Mammary epithelial cell (primary cell): ENCODE measurements at places on chromosomes 2 and 18. TPM values are rescaled to one million over a fixed set of nuclear protein-coding genes. Genes with fewer than 3 reads are reported as not detected.
A peak's percentile ranks its signal among the peaks of the same experiment; 100 is the strongest.

LDLRAD4 gene
- total RNA-seq: 0.17 TPM

GRCh38 chr2:142588269-142588668 lies 289.2 kb upstream of the KYNU start:
- no peak for DNase-seq

CYP27C1 gene
- total RNA-seq: 0.67 TPM

DNA sequence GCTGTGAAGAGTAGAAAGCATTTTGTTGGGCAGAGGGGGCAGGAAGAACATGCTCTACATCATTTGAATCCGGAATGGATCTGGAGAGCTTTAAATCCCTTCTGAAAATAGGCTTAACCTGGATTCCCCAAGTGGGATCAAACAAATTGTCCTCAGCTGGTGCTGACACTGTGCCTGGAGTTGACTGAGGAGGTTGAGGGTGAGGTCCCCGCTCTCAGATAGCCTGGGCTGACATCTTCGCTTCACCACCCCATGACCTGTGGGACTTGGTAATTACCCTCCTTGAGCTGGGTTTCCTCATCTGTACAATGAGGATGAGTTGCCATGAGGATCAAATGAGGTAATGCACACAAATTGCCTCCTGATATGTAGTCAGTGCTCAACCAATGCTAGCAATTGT lies 117.8 kb upstream of the SMAD2 start:
- DNase-seq: no peak

DNA sequence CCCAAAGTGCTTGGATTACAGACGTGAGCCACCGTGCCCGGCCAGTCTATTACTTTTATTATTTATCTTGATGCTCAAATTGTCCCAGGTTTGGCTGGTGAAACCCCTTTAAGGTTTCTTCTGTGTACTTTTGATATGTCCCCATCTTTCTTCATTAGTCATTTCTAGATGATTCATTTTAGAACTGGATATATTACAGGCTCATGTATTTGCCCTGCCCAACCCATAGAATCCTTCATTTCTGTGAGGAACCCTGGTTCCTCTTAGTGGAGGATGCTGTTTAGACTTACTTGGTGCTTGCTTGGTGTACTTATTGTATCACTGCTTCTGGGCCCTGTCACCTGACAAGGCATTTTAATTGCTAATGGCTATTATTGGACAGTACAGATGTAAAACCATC lies 40.1 kb downstream of the KCMF1 start:
- peak; percentile 37 for DNase-seq

GRCh38 chr2:216807857-216808272 lies 52.0 kb downstream of the TNP1 start:
- DNase-seq: no peak

DNA sequence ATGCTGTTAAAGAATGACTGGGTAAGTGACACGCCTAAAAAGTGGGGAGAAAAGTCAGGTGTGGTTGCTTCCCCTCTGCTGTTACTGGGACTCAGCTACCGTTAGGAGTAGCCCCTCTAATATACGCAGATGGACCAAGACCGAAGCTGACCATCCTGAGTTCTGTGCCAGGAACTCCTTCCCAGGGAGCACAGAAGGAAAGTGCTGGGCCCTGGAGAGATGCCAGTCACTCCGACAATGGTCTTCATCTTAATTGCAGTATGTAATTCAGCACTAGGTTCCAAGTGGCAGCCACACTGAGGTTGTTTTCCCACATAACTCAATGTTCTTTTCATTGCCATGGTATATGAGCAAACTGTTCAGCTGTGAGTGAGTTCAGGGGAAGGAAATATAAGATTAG lies 19.6 kb upstream of the TMEM200C start:
- DNase-seq: no peak

GRCh38 chr18:7772510-7772888 lies 205.4 kb downstream of the PTPRM start:
- no peak for DNase-seq

DNA sequence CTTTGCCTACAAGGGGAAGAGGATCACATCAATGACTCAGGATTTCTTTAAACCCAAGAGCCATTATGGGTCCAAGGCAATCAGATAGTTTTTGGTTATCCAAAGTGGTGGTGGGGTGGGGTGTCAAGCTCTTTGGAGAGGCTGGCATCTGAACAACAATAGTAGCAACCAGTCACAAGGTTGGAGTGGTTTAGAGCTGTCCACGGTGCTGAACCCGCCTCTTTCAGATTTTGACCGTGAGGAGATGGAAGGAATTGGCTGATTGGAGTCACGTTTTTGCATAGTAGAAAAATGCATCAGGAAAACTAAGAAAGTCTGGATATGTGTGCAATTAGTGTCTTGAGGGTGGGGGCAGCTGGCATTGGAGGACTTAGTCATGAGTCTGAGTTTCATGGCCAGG lies 159.9 kb downstream of the LOXHD1 start:
- DNase-seq: peak; percentile 26

DNA sequence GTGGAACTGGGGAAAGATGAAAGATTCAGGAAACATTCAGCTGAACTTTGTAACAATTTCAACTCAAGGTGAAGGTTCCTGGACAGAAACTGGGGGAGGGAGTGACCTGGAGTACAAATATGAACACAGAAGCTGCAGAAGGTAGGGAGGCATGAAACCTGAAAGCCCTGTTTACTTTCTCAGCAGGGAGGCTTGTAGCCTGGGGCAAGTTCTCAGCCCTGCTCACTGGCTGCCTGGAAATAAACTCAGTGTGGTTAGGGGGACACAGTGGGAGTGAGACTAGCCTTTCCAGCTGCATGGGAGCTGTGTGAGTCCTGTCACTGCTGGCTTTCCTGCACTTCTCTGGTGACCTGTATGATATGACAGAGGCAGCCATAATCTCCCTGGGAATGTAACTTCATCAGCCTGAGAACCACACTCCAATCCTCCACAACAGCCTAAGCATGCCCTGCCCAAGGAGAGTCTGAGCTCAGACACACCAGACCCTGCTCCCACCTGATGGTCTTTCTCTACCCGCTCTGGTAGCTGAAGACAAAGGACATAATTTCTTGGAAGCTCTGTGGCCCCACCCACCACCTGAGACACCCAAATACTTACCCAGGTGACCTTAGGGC lies 77.0 kb downstream of the ZSWIM2 start:
- DNase-seq: peak; percentile 62

DNA sequence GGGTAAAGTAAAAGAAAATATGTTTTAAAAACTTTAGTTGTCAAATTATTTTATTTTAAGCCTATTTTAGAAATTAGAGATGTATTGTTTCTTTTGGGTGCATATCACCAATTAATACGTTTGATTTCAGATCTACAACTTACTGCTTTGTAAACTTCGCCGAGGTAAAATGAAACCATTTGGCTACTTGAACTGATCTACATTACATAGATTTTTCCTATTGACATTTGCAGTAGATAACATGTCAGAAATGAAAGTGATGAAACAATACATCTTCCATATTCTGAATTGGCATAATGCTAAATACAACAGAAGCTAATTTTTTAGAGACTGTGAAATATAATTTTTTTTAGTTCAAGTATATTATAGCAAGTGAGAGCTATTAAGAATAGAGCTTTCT lies 39.5 kb downstream of the GLS start:
- no peak for DNase-seq

TUBA3D gene
- total RNA-seq: not detected

DNA sequence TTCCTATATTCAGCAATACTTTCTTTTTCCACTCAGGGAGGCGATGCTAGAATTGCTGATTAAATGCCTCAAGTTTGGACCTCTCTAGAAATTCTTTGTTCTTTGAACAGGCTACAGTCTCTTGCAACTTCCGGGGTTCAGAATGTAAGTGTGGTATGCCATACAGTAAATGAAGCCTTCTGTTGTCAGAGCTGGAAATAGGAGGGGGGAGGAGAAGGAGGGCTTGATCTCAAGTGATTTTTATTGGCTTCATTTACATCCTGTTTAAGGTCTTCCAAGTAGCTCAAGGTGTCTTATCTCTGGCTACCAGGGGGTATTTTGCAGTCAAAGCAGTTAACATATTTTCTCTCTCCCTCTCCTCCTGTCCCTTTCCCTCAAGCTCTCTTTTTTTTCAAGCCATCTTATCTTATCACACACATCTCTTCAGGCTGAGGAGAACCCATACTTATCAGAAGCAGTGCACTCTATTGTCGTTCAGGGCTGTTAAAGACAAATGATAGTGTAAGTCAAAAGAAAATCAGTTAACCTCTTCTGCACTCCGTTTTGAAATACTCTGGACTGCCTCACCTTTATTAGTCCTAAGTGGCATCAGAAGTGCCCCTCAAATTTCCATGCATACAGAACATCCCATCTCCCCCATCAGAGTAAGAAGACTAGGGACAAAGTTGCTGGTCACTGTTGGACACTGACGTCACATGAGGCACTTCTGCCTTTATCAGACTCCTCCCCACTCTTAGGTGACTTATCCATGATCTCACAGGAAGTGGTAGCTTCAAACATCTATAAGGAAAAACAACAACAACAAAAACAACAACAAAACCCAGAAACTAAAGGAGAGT lies 112.2 kb downstream of the ZNF521 start:
- DNase-seq: no peak

GRCh38 chr2:98134172-98135005 lies 47.4 kb downstream of the VWA3B start:
- DNase-seq: no peak

DNA sequence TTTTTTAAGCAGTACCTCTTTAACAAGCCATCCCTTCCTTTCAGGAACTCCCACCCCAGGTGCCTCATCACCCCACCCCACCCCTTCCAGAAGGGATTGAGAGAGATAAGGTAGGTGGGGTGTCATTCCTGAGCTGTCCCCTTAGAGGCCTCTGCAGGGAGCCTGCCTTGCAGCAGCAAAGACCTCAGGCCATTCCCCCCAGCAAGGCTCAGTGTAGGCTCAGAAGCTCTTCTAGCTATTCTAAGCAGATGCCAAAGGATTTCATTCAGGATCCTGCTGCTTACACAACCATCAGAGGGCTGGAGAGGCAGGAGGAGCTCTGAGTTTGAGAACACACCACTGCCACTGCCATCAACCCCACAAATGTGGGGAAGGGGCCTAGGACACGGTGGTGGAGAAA lies 5.8 kb upstream of the FIGLA start:
- DNase-seq: no peak

KCNS3 gene
- total RNA-seq: 0.94 and 2.5 TPM in 2 replicates

DNA sequence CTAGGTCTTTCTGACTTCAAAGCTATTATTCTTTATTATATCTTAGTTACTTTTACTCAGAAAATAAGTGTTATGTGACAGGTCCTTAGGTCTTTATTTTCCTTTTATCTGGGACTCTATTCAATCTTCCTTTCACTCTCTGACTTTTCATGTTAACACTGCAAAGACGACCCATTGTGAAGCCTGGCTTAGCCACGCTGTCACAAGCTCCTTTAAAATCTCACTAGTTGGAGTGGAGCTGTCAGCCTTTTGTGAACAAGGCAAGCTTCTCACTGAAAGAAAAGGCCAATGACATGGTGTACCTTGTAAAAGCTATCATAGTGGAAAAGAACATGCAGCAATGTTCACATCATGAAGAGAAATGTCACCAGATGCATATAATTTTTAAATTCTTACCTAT lies 1130.7 kb upstream of the FAM98A start:
- no peak for DNase-seq

DNA sequence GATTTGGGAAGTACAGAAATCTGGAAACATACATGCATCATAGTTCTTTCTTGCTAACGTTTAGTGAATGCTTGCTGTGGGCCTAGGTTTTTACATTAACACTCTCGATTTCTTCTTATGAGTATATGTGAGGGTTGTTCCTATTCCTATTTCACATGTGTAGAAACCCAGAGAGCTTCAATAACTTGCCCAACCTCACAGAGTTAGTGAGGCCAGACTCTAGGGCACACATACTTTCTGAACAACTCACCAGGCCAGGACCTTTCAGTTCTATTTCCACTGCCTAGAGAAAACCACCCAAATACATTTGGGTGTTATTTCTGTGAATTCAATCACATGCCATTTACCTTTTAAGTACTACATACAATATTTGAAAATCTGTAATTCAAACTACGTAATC lies 8.2 kb upstream of the KCTD1 start:
- peak; percentile 48 for DNase-seq

PLA2R1 gene
- 17.8 TPM for total RNA-seq

DNA sequence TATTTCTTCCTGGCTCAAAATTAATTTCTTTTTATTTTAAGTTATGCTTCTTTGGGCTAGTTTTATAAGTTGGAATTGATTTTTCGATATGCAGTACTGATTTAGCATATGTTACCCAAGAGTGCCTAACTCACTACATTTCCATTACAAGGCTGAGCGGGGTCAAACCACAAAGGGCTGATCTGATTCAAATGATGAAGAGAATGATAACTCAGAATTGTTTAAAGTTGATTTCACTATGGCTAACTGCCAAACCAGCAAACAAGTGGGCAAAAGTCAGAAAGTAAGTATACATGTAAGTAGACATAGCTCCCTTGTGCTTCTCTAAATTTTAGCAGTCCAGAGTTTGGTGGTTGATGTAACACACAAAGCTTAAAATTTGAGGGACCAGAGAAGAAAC lies 35.6 kb downstream of the RAD51AP2 start:
- no peak for DNase-seq

- DNase-seq: no peak
These were observed 823.8 kb upstream of the NRXN1 start for GRCh38 chr2:51855683-51856082.

DNA sequence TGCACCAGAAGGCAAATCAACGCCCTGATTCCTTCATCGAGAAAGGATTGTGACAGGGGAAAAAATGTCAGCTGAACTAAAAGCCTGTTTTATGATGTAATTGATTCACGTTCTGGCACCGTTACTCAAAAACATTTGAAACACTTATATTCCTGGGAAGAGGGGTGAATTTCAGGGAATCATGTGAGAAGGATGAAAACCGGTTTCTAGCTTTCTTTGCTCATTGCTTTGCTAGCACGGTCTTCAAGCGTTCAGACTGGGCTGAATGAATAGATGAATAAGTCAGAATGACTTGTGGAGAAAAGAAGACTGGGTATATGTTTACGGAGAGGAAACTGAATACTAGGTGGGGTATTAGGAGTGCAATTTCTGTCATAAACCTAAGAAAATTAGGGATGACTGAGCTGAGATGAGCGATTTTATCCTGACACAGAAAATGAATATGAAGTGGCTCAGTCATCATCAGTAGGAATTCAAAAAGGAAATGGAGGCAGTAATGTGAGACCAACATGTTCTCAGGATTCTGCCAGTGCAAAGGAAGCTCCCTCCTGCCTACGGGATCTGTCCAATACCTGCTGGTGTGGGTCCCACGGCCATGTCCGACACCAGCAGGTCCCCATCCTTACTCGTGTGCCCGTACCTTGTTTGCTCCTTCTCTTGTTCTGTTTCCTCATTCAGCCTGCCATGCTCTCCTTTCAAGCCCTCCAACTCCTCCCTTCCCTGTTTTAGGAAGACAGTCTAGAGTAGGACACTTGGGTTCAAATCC lies 124.7 kb upstream of the ARL5A start:
- DNase-seq: no peak

BUB1 gene
- total RNA-seq: 10.6 and 35.5 TPM in 2 replicates

GRCh38 chr2:11988691-11989353 lies 242.4 kb downstream of the LPIN1 start:
- DNase-seq: no peak

LYPD6 gene
- 0.45 TPM in 1 of 2 replicates, not detected in the other for total RNA-seq

- DNase-seq: no peak
These were observed 146.5 kb downstream of the NCKAP5 start for GRCh38 chr2:133421516-133422324.

PPP3R1 gene
- 41.9 and 59.3 TPM in 2 replicates for total RNA-seq
